IMR-90 (cell line): ENCODE measurements at places on chromosomes 6 and 20. TPM values are rescaled to one million over a fixed set of nuclear protein-coding genes. Genes with fewer than 3 reads are reported as not detected.

DNA sequence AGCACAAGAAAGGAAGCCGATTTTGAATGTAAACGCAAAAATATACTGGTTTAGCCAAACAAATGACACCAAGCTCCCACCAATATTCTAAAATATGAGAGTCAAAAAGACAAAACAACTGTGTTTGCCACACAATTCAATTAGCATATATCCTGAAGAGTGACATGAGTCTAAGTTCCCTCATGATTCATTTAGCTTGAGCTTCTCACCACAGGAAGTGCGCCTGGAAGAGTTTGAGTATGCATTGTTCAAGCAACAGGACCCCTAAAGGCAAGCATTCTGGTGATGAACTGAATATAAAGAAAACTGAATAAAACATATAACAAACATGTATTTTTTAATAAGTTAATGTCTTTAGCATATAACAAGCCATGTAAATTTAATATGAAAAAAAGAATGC lies 115.2 kb upstream of the RUNX2 start:
- no peak for DNase-seq

- peak; percentile 87 for DNase-seq
Measured at GRCh38 chr6:36633915-36634314, 39.8 kb downstream of the SRSF3 start.

DNA sequence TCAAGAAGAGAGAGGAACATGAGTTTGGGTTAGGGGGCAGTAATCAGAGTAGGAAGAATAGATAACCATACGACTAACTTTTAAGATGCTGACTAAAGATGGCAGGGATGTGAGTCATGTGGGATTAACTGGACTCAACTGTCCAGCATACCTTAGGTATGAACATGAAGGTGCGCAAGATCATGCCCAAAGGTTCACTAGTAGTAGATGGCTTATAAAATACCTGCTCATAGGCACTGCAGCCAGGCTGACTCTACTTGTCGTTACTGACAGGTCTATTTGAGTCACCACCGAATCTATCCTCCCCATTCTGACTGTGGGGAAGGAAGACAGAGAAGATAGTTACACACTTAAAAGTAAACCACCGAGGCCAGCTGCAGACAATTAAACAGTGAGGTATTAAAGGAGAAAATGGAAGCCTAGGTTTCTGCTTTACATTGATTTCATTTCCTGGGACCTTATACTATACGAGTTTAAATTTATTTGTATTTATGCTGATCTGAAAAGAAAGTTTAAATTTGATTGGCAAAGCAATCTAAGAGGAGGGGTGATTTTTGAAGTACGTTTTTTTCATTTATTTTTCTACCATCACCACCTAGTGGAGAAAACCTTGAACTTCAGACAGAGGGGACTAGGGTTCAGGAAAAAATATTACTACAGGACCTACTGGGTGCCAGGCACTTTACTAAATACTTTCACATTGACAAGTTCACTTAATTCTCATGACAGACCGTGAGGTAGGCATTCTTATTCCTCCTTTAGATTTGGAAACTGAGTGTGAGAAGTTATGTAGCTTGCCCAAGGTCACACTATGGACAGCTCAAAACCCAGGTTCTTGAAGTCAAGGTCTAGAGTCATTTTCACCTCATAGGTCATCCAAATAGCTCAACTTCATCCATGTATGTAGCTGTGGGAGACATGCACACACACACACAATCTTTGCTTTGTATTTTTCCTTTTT lies 4.0 kb upstream of the WRNIP1 start:
- DNase-seq = no peak

TXLNB gene
- under 0.01 TPM in 2 replicates for total RNA-seq

SLC35F1 gene
- total RNA-seq = not detected in 2 replicates

GRCh38 chr6:106670236-106670635 lies 40.9 kb downstream of the QRSL1 start:
- DNase-seq = no peak
